Stimulated activated CD4-positive, alpha-beta T cell treated with anti-CD3 and anti-CD28 coated beads, Interleukin-1b, Interleukin-23, amount 100 ng/mL, for 1 hour (primary cell): ENCODE measurements at places on chromosomes 13 and 19.

- DNase-seq, result no peak
Measured at GRCh38 chr19:2329501-2329916, 1.0 kb downstream of the SPPL2B start.

DNA sequence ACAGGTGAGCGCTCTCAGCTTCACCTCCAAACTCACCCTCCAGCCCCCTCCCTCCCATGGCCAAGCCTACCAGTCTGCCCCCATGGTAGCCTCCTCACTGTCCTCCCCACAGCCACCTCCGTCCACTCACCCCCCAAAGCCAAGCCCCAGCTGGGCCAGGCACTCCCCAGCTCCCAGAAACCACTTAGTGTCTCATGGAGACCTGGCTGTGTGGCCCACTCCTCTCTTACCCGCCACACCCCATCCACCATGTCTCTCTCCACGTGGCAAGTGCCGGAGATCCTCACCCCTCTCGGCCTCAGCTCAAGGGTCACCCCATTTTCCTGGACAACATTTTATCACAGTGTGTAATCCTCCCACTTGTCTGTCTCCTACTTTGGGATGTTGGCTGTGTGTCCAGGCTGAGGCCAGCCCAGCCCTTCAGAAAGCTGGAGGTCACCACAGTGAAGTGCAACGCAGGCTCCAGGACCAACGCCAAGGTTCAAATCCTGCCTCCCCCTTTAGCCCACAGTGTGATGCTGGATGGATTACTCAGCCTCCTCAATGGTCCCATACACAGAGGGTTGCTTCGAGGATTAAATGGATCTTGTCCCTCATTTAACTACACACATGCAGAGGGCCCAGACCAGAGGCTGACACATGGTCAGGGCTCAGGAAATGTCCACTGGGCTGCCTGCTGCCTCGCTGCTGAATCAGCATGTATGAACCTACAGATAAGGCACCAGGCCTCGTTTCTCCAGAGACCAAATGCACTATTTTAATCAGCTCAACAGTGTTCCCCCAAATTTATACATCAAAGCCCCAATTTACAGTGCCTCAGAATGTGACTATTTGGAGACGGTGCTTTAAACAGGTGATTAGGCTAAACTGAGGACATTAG lies 71.3 kb downstream of the CEBPG start:
- no peak for DNase-seq

DNA sequence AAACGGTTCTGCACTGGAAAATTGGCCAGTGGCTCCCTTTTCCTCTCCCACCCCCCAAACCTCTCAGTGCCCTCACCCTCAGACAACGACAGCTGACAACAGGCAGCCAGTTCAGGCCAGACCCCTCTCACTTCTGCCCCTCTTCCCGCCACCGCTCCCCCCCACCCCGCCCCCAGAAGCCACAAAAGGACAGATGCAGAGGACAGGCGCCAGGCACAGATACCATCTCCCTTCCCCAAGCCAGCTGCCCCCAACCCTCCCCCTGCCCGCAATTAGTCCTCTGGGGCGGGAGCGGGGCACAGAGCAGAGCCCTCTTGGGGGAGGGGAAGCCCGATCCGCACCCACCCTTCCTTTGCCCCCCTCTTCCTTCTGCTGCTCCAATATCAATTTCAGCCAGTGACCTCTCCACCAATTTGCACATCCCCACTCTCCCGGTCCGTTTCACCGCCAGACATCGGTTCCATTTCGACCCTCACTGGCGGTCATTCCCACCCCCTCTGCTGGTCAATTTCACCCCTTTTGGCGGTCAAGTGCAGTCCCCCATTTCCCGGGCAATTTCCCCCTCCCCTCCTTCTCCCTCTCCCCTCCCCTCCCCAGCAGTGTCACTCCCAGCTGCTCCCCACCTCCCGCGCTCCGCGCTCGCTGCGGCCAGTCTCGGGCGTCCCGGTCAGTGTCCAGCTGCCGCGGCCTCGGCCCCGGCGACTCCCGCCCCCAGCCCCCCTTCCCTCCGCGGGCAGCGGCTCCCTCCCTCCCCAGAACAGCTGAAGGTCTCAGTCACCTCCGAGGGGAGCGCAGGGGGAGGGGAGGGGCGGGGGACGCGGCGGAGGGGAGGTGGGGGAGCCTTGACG lies at the start of gene SHD:
Gene SHD (plus strand): TSS at position 848 of the 848 bp plus-strand sequence. CDS start 798 bp downstream, outside the sequence.
- no peak for DNase-seq

- DNase-seq, result no peak
Measured at GRCh38 chr19:41821003-41821735, 23.3 kb downstream of the LYPD4 start.

GRCh38 chr19:6979399-6979798 lies 41.8 kb downstream of the MBD3L2B start:
- no peak for DNase-seq

- DNase-seq, result no peak
Measured at GRCh38 chr19:19552798-19553197, 14.7 kb downstream of the CILP2 start.

DNA sequence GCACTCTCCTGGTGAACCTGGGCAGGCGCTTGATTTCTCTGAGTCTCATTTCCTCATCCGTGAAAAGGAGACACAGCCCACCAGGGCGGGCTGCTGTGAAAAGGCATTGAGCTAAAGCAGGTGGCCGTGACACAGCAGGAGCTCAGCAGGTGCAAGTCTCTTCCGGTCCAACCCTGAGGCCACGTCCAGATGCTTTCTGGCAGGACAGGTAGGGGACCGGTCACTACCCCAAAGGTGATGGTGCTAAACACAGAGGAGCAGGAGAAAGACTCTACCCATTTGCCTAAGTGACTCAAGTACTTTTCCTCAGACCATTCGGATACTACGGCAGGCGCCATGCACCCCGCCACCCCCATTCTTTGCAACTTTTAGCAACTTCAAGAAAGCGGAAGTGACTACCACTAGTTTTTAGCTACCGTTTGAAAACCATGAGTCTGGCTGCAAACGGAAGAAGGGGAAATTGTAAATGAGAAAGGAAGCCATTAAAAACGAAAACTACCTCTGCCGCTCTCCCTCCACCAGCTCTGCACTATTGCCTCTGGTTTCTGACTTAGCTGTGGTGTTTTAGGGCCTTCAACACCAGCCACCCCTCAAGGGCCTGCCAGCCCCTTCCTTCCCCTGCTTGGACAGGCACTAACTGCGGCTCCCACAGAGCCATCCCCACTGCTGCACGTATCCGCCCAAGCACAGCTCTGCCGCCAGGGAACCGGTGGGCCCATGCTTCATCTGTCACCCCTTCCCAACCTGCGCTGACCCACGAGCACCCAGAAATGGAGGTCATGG lies 4.8 kb downstream of the PPP6R1 start:
- no peak for DNase-seq

GRCh38 chr19:31560086-31561060 lies 211.1 kb upstream of the TSHZ3 start:
- DNase-seq, result no peak

DNA sequence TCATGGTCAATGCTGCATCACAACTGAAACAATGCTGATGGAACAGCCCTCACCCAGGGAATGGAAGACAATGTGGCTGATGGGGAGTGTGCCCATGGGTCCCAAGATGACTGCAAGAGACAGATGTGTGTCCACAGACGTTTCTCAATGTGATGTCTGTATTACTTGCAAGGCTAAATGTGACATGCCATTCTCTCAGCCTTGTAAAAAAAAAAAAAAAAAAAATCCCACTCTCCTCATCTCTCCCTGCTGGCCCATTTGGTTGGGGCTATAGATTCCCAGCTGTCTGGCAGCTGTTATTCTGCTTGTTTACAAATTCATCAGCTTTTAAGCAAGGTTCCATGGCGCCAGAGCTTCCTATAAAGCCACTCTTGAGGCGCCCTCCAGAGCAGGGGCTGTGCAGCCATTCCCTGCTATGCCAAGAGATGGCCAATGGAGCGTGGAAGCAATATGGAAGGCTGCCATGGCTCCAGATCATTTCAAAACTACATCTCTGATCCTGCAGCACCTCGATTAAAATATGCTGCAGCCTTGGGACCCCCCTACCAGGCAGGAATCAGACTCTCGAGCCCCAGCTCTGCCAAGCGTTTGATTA lies 294.8 kb downstream of the FOXO1 start:
- no peak for DNase-seq

DNA sequence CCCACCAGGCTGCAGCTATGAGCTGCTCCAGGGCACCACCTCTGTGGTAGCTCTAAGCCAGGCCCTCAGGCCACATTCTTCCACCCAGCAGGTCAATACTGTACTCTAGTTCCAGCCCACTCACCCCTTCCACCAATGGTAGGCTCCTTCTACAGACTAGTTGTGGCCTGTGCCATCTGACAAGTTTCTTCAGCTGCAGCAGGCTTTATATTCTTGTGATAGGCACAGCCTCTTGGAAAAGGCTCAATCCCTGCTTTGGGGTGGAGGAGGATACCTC lies 8.5 kb downstream of the MICU2 start:
- DNase-seq, result no peak

- no peak for DNase-seq
Measured at GRCh38 chr13:23380534-23380933, 53.0 kb downstream of the SACS start.

- no peak for DNase-seq
Measured at GRCh38 chr19:40216013-40216776, 2.0 kb downstream of the TTC9B start.

DNA sequence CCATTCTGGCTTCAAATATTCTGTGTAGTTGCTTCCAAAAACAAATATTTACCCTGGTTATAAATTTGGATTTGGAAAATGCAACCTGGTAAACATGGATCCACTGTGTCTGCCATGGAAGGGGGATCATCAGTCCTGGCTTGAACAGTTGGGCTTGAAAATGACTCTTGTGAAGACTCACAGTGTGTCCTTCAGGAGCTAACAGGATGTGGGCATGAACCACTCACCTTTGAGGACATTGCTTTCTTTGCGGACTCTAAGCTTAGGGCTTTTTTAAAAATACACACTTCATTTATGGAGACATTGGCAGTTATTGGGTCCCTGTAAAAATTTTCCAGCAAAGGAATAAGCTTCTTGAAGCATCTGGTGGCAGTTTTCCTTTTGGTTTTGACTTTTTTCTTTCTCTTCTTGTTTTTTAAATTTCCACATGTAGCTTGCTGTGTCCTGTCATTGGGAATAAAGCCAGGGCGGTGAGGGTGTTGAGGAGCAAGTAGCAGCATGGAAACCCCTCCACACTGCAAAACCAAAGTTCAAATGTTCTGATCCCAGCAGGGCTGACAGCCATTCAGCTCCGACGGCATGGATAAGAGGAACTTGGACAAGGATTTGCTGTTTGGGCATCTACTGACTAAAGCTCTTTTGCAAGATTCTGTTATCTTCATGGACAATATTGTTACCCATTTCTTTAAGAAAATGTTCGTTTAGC lies 39.5 kb upstream of the SERP2 start:
- no peak for DNase-seq

DNA sequence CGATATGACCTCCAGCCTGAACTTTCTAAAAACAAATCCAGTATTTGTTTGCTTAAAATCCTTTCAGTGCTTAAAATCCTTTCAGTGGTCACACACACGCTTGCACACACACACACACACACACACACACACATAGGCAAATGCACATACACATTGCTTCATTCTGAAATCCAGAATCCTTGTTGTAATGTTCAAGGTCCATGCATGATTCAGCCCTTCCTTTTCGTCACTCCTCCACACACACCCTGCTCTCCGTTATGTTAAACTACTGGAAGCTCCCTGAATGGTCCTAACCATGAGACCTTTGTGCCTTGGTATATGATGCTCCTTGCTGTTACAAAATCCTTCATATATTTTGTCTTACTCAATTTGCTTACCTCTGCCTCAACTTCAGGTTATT lies 44.9 kb downstream of the SERTM1 start:
- DNase-seq, result no peak

DNA sequence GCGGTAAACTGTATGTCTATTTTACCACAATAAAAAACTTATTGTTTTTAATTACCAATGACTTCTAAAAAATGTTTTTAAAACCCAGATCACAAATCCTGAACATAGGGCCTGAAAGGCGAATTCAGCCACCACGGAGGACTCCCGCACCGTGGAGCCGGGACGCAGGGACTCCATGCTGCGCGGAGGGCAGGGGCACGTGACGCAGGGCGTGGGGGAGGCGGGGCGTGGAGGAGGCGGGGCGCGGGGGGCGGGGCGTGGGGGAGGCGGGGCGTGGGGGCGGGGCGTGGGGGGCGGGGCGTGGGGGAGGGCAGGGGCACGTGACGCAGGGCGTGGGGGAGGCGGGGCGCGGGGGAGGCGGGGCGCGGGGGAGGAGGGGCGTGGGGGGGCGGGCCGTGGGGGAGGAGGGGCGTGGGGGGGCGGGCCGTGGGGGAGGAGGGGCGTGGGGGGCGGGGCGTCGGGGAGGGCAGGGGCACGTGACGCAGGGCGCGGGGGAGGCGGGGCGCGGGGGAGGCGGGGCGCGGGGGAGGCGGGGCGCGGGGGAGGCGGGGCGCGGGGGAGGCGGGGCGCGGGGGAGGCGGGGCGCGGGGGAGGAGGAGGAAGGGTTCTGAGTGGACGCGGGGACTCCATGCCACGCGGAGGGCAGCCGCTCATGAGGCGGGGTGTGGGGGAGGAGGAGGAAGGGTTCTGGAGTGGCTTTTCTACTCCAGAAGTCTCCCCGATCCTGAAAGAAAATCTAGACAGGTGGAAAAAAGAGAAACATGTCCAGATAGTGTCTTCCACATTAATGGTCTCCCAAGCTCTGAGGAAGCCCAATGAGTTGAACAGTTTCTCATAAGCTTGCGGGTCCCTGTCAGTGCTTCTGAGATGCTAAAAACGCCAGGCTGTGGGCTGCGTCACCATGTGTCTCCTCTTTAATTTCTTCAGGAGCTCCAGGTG lies 4.4 kb upstream of the PROZ start:
- peak; percentile 41 for DNase-seq

GRCh38 chr13:108315273-108315672 lies 45.8 kb downstream of the TNFSF13B start:
- DNase-seq, result no peak

DNA sequence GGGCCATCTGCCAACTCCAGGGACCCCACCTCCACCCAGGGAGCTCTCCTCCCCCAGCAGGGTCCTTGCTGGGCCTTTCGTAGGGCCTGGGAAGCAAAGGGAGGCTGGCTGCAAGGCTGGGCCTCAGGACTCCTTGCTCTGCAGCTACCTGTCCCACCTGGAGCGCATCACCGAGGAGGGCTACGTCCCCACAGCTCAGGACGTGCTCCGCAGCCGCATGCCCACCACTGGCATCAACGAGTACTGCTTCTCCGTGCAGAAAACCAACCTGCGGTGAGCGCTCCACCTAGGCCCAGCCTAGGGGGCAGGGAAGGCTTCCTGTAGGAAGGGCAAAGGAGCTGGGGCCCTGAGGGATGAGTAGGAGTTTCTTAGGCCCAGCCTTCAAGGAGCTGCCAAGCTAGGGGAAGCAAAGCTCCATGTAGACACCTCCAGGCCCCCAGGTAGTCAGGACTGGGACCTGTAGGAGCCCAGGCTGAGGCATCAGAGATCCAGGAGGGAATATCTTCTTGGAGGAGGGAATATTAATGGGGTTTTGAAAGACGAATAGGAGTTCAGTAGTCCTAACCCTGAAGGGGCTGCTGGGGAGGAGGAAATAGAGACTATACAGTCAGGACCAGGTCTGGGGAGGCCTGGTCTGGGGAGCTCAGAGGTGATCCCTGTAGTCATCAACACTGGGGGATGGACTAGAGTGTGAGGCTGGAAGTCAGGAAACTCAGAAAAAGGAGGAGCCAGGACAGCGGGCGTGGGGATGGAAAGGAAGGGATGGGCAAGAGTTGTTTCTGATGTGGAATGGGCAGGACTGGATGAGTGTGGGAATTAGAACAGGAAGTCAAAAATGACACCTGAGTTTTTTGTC lies 16.0 kb downstream of the GNA15 start:
- DNase-seq, result no peak
